ENCODE measurements at places on chromosomes 5 and 9. TPM values are rescaled to one million over a fixed set of nuclear protein-coding genes. Genes with fewer than 3 reads are reported as not detected.

- H3K27me3 ChIP-seq = no peaks in the 10 kb centered on the region
- no peaks in the 10 kb centered on the region for H3K4me1 ChIP-seq
- no peak overlapping the region for H3K27ac ChIP-seq
- DNase-seq = no peak
Measured at GRCh38 chr5:143437666-143438273, 34.3 kb upstream of the NR3C1 start.

GRCh38 chr5:95401626-95402025, 10.5 kb downstream of the FAM81B start:
- H3K27me3 ChIP-seq = peaks cover 2% of the 10 kb centered on the region
- DNase-seq = no peak
- H3K4me3 ChIP-seq = no peak overlapping the region
- peaks cover 7% of the 10 kb centered on the region for H3K4me1 ChIP-seq

Gene PRR16
- total RNA-seq = 2.3 TPM

Gene PCDHAC1
- total RNA-seq = not detected

Gene TAF11L5
- not detected for total RNA-seq
